ENCODE measurements at places on chromosomes 3 and 15. TPM values are rescaled to one million over a fixed set of nuclear protein-coding genes. Genes with fewer than 3 reads are reported as not detected.

The SV2B gene
- under 0.01 TPM for total RNA-seq

The IL5RA gene
- total RNA-seq, result not detected

The CASR gene
- not detected for total RNA-seq

The LRRIQ4 gene
- total RNA-seq, result 0.07 TPM

The SYNM gene
- 24.0 TPM for total RNA-seq

All from smooth muscle cell of the pulmonary artery (primary cell).